Osteocyte (in vitro differentiated cells): ENCODE measurements at places on chromosomes 4 and X. TPM values are rescaled to one million over a fixed set of nuclear protein-coding genes. Genes with fewer than 3 reads are reported as not detected.

SSX1 gene
- not detected in 2 replicates for total RNA-seq

CTAG2 gene
- not detected in 2 replicates for total RNA-seq

MAGEA2 gene
- total RNA-seq: not detected in 2 replicates

DNA sequence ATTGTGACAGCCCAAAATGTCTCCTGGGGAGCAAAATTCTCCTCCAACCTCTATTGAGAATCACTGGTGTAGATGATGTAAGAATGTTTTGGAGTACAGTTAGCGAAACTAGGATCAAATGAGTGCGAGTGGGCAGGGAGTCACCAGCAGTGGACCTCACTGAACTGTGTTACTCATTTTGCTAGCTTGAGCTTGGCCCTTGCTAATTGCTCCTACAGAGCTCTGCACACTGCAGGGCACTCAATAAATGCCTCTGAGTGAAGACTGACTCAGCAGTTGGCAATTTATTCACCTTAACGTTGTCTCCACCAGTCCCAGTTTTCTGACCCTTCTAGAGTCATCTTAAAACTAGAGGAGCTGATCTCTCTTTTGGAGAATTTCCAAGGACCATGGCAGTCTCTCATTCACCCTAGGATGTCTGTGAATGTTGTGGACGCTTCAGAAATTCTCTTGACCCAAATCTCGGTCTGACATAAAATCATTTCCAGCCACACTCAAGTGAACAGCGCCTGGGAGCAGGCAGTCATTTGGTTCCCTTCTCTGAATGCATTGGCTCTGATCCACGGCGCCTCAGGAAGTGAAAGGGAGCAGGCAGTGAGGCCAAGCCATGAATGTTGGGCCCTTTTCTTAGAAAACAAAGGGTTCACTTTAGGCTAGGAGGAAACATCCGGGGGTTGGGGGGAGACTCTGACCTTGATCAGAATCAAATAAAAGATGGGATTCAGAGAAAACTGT lies 148.1 kb downstream of the NWD2 start:
- no peak overlapping the region for H3K27ac ChIP-seq
- H3K36me3 ChIP-seq: no peaks in the 10 kb centered on the region
- H3K4me3 ChIP-seq: no peak overlapping the region
- DNase-seq: no peak
- no peaks in the 10 kb centered on the region for H3K4me1 ChIP-seq

- DNase-seq: no peak
- no peaks in the 10 kb centered on the region for H3K27me3 ChIP-seq
- H3K27ac ChIP-seq: no peak overlapping the region
- no peaks in the 10 kb centered on the region for H3K36me3 ChIP-seq
These were observed 32.0 kb downstream of the CCSER1 start for GRCh38 chr4:90159193-90159592.

- H3K4me3 ChIP-seq: no peak overlapping the region
- H3K36me3 ChIP-seq: no peaks in the 10 kb centered on the region
- H3K4me1 ChIP-seq: no peaks in the 10 kb centered on the region
- no peak overlapping the region for H3K27ac ChIP-seq
- DNase-seq: no peak
These were observed 64.1 kb downstream of the PARM1 start for GRCh38 chr4:74996996-74997395.

DNA sequence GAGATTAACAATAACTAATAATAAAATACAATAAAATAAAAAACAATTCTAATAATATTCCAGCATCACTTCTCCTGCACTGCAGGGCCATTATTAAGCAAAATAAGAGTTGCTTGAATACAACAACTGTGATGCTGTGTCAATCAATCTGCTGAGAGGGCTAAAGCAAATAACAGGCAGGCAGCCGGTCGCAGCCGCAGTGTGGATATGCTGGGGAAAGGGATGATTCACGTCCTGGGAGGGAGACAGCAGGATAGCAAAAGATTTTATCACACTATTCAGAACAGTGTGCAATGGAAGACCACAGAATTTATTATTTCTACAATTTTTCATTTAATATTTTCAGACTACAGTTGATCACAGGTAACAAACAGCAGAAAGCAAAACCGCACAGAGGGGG lies 76.5 kb upstream of the SMARCAD1 start:
- no peak for DNase-seq
- H3K27me3 ChIP-seq: peaks cover 18% of the 10 kb centered on the region
- H3K27ac ChIP-seq: no peak overlapping the region
- no peaks in the 10 kb centered on the region for H3K4me1 ChIP-seq
